Nephron progenitor cell (in vitro differentiated cells): ENCODE measurements at places on chromosomes 3 and 15.

- DNase-seq = peak; percentile 33
These were observed 28.9 kb upstream of the ICE2 start for GRCh38 chr15:60507596-60508424.

DNA sequence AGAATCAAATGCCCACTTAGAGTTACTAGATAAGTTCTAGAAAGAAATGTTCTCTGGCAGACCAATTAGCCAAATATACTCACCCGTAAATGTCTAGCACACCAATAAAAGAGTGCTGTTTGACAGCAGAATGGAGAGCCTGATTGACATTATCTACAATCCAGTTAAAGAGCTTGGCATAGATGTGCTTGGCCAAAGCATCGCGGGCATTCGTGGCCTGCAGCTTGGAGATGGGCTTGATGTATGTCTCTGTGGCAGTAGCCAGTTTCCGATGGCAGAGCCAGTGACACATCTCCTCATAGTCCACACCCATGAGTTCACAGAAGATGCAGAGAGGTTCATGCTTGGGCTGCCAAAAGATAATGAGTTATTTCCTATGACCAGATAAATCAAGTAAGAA lies 101.5 kb upstream of the MYO5C start:
- DNase-seq = no peak

DNA sequence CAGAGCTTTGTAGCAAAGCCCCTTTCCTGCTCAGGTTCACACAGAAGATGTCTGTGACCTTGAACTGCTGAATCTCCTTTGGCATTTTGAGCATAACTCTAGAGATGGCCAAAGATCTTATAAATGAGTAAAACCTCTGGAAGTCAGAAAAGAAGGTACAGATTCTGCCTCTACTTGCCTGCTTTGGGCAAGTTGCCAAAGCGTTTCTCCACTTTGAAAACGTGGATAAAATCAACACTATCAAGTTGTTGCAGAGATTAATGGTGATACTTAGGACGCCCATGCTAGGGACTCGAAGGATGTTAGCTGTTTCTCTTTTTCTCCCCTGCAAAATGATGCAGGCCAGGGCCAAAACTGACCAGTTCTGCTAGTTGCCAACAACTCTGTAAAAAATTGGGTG lies 68.0 kb upstream of the CMTM7 start:
- no peak for DNase-seq

GRCh38 chr3:156677536-156677935 lies 3.1 kb downstream of the TIPARP start:
- DNase-seq = no peak

DNA sequence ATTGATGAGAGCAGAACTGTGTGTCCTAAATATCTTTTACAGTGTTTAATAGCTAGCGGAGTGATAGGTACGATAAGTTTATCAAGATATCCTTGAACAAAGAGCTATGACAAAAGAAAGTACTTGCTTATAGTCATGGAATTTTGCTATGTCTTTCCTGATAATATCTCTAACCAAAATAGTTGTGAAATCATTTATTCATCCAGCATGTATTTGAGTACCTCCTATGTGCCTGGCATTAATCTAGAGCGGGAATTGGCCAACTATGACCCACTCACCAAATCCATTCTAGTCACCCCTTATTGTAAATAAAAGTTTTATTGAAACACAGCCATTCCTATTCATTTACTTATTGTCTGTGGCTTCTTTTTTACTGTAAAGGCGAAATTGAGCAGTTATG lies 46.6 kb downstream of the ZFAND6 start:
- no peak for DNase-seq

- no peak for DNase-seq
These were observed 56.6 kb upstream of the ARHGEF3 start for GRCh38 chr3:56858331-56858730.

DNA sequence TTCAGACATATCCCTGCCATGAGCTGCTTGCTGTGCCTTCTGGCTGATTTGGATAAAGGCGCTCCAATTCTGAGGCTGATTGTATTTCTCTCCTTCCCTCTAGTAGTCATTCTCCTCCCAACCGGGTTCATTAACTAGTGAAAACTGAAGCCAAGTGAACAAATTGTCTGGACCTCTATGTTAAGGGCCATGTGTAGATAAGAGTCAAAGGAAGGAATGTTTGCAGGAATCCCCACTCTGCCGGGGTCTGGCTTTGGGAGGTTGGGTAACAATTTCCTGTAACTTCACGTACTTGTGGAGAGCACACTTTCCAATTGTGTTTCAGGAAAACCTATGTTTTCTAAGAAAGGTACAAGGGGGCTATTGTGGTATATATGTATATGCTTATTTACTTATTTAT lies 38.2 kb upstream of the SUCLG2 start:
- no peak for DNase-seq

DNA sequence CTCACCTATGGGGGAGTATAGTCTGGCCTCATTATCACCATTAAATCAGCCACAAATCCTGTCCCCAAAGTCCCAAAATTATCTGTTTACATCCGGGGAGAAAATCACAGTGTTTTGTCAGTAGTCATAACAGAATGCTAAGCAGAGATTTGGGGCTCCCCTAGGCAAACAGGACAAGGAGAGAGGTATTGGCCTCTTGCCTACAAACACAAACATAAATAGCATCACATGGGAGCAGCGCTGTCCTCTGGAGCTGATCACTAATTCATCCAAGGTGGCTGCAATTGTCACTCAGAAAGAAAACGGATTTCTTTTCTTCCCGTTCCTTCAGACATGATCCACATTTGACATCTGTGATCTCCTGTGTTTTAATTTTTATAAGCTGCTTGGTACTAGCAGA lies 1028.1 kb downstream of the NTRK3 start:
- DNase-seq = no peak

DNA sequence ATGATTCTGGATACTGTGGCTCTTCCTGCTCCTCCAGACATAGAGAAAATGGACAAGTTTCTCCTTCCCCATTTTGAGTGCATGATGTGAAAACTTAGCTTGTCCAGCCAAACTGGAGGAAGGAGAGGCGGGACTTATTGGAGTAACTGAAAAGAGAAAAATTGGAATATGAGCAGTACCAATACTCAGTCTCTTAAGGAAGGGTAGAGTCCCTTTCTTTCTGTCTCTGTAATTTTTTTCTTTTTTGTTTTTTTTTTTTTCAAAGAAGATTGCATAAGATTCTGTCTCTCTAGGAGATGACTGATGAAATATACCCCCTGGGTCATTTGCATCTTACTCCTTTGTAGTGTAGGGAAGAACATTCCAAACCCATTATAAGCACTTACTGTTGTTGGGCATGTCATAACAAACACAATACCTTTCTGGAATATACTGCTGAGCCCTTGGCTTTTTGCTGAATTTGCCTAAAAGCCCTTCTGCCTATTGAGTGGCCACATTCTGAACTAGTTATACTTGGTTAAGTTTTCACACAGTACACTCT lies 498.1 kb upstream of the TPRG1 start:
- no peak for DNase-seq

GRCh38 chr15:41487802-41488201 lies 5.9 kb upstream of the ITPKA start:
- DNase-seq = no peak
